ENCODE measurements at places on chromosomes 12 and 14. TPM values are rescaled to one million over a fixed set of nuclear protein-coding genes. Genes with fewer than 3 reads are reported as not detected.

DNA sequence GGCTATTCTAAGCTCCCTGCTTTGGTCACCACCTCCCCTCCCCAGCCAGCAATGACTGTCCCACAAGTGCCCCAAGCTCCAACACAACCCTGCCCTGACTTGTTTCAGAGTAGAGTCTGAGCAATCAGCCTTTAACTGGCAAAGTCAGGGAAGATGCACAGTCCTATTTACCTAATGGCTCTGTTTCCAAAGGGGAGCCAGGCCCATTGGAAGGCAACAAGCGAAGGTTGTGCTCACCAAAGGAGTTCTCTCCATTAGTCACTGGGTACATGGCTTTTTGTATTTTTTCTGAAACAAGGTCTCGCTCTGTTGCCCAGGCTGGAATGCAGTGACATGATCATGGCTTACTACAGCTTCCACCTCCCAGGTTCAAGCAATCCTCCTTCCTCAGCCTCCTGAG, 267.1 kb upstream of the CRY1 start:
- H3K27ac ChIP-seq: no peak overlapping the region
- H3K27me3 ChIP-seq: peaks cover 2% of the 10 kb centered on the region
- no peak overlapping the region for H3K4me3 ChIP-seq
- no peaks in the 10 kb centered on the region for H3K4me1 ChIP-seq
- no peaks in the 10 kb centered on the region for H3K36me3 ChIP-seq

Gene PROX2
- polyA plus RNA-seq: 0.08 TPM

Gene BDKRB2
- polyA plus RNA-seq: 1.9 TPM

GRCh38 chr12:18966954-18967353, 162.6 kb upstream of the PLEKHA5 start:
- H3K27me3 ChIP-seq: no peaks in the 10 kb centered on the region
- no peaks in the 10 kb centered on the region for H3K4me1 ChIP-seq
- no peaks in the 10 kb centered on the region for H3K36me3 ChIP-seq
- no peak overlapping the region for H3K27ac ChIP-seq
- no peak overlapping the region for H3K4me3 ChIP-seq
- no peak for DNase-seq

- no peak overlapping the region for H3K4me3 ChIP-seq
- no peak overlapping the region for H3K27ac ChIP-seq
- H3K36me3 ChIP-seq: no peaks in the 10 kb centered on the region
- H3K27me3 ChIP-seq: peaks cover 46% of the 10 kb centered on the region
Observed at GRCh38 chr12:3489057-3489456, 1.9 kb upstream of the PRMT8 start.

Gene SLC17A8
- not detected for polyA plus RNA-seq

Gene RAD51B
- polyA plus RNA-seq: 5.3 TPM

Gene MDGA2
- 0.35 TPM for polyA plus RNA-seq

DNA sequence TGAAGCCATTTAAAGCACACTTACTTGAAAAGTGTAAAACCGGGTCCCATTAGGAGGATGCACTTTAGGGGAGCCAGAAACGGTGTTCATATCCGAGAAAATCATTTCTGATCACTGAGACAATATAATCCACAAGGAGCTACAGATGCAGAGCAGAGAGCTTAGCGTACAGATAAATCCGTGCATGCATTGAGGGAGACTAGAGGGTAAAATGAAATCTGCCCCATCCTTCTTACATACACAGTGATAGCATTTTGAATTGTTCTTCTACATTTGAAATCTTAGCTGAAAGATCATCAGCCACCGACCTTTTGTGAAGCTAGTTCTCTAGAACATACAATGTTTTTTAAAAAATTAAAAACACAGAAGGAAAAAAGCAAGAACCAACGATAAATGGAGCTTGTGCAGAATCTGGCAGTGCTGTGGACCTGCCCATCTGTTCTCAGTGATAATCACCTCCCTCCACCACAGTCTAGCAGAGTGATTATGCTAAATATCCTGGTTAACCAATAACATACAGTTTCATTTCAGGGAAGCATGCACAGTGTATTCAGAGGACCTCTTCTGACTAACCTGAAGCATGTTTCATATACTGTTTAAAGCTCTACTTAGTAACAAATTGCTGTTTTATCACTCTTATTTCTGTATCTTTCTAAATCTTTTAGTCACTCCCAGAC, 161.1 kb downstream of the PPFIA2 start:
- H3K27me3 ChIP-seq: no peaks in the 10 kb centered on the region
- peak; percentile 61 for DNase-seq
- no peak overlapping the region for H3K27ac ChIP-seq
- H3K36me3 ChIP-seq: no peaks in the 10 kb centered on the region
- H3K4me3 ChIP-seq: no peak overlapping the region

Gene TEAD4
- polyA plus RNA-seq: 5.6 TPM

Gene TRHDE
- polyA plus RNA-seq: 2.0 TPM

DNA sequence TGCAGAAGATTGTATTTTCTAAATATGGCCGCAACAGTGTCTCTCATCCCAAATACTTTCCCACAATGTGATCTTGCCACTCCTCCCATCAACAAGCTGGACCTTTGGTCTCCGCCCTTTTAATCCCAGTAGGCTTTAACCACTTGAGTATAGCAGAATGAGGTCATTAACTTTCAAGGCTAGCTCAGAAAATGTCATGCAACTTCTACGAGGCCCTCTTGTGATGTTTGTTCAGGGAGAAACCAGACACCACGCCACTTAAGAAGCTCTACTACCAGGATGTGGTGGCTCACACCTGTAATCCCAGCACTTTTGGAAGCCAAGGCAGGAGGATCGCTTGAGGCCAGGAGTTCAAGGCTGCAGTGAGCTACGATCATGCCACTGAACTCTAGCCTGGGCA, 20.1 kb upstream of the OR6J1 start:
- no peak overlapping the region for H3K27ac ChIP-seq
- H3K27me3 ChIP-seq: no peaks in the 10 kb centered on the region
- no peak for DNase-seq
- H3K36me3 ChIP-seq: no peaks in the 10 kb centered on the region

Gene ZC2HC1C
- polyA plus RNA-seq: 6.8 TPM

Gene IRAK3
- 4.9 TPM for polyA plus RNA-seq
